DND-41 (cell line): ENCODE measurements at places on chromosomes 4 and X.

DNA sequence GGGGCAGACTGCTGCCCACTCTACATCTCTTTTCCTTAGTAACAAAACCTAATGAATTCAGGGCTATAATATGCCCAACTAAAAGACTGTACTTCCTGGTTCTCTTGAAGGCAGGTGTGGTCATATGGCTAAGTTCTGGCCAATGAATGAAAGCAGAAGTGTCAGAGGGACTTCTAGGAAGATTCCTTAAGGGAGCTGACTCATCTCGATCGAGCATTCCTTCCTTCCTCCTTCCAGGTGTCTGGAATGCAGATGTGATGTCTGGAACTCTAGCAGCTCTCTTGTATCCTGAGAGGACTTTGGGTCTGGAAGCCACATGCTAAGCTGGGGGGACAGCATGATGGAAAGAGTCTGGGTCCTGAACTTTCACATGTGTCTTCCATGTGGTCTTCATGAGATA is 116.2 kb upstream of the STX18 start:
- DNase-seq: no peak

- no peak for DNase-seq
Measured at GRCh38 chr4:13534344-13535063, 9.8 kb downstream of the NKX3-2 start.

DNA sequence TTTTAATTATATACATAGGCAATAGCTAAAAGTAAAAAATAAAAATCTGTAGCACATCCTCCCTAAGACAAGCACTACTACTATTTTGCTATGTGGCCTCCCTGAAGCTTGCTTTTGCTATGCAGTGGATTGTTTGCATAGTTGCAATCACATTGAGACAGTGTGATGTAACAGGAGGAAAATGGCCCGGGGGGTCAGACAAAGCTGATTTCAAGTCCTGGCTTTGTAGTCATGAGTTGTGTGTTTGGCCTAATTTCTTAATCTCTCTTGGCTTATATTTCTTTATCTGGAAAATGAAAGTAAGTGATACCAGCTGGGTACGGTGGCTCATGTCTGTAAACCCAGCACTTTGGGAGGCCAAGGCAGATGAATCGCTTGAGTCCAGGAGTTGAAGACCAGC is 166.6 kb downstream of the LHFPL1 start:
- no peak for DNase-seq

DNA sequence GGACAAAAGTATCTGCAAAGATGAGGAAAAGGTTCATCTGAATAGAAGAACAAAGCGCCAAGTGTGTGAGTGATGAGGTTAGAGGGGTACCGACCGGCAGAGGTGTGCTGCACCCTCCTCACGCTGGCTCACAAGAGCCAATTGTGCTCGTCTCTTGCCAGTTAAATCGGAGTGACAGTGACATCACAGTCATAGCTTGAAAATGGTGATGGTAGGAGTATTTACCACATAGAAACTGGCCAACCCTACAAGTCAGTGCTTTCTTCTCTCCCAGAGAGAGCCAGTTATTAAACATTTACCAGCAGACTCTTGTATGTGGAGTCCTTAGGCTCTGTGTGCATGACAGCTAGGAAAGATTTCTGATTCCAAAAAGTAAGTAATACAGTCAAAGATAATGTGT is 32.4 kb downstream of the CLDN22 start:
- DNase-seq: no peak

GRCh38 chr4:76252271-76252653 is 741 bp downstream of the FAM47E start:
- DNase-seq: no peak

DNA sequence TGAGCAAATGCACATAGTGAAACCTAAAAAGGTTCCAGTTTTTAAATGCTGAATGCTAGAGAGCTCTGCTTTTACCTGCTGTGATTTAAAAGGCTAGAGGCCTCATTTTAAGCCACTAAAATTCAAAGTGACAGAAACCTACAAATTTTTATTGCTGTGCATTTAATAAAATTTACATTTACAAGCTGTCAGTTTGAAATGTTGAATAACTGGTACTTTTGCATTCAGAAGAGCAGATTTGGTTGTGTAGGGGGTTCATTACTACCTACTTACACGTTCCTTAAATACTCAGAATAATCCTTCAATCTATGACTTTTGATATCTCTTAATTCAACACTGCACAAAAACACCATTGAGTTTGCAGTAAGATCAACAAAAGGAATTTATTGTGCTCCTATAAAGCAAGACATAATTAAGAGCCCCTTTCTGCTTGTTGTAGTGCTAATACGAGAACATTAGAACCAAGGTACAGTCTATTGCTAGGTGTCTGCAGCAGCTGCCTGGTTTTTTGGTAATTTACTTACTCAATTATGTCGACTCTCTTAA is 27.9 kb downstream of the NKX3-2 start:
- no peak for DNase-seq

DNA sequence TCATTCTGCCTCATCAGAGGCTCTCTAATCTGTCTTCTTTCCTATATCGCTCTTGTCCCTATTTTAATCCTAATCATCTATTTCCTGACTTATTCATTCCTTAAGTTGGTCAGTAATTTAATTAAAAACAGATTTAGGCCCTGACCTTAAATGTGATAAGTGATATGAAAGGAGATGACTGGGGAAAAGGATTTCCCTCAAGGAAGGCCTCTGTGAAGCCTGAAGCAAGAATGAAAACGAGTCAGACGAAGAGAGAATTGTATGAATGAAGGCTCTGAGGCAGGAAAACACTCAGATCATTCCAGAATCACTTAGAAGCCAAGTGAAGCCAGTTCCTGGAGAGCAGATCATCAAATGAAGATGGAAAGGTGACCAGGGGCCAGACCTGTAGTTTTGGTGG is 22.1 kb downstream of the PKD2 start:
- DNase-seq: no peak

- no peak for DNase-seq
Measured at GRCh38 chr4:95469617-95470016, 79.2 kb downstream of the UNC5C start.
